ENCODE measurements at places on chromosomes 12 and 14. TPM values are rescaled to one million over a fixed set of nuclear protein-coding genes. Genes with fewer than 3 reads are reported as not detected.

GRCh38 chr12:121776190-121777098 lies 17.0 kb downstream of the RHOF start:
- no peaks in the 10 kb centered on the region for H3K36me3 ChIP-seq
- H3K27ac ChIP-seq: no peak overlapping the region
- H3K4me3 ChIP-seq: no peak overlapping the region
- H3K4me1 ChIP-seq: peaks cover 46% of the 10 kb centered on the region
- no peaks in the 10 kb centered on the region for H3K27me3 ChIP-seq
- peak; percentile 78 for DNase-seq

DNA sequence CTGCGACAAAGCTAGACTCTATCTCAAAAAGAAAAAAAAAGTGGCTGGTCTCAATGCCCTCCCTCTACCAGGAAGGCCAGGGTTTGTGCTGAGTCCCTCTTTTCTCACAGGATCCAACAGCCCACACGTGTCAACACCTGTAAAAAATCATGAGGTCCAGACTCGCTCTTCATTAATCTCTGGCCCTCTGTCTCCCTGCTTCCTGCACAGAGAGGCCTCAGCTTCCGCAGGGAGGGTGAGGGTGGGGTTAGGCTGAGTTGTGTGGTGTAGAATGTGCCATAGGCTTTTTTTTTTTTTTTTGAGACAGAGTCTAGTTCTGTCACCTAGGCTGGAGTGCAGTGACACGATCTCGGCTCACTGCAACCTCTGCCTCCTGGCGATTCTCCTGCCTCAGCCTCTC lies 6.1 kb downstream of the CFAP73 start:
- DNase-seq: no peak
- no peak overlapping the region for H3K4me3 ChIP-seq
- H3K36me3 ChIP-seq: peaks cover 32% of the 10 kb centered on the region

Gene CYP27B1
- total RNA-seq: not detected

DNA sequence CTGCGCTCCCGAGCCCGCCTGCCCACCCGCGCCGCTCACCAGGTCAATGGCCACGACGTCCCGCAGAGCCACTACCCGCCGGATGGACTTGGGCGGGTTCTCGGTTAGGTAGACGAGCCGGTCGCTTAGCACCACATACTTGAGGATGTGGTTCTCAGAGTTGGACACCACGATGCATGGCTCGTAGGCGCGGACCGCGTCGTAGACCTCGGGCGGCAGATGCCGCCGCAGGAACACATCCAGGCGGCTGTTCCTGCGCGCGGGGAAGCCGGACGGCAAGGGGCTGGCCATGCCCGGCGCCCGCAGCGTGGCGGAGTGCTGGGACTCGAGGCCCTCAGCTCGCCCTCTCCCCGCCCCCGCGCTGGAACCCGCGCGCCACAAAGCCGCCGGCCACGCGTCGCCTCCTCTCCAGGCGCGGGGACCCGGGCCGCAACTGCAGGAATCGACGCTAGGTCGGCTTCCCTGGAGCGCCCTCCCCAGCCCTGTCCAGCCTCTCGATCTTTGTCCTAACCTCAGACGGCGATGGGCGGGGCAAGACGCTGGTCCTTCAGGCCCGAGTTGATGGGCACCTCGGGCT lies at the start of gene C12orf56:
Gene C12orf56 (minus strand): TSS at position 484 of the 577 bp plus-strand sequence. CDS start 193 bp downstream, at position 291.
- no peak within 1 kb of the TSS for H3K27ac ChIP-seq
- H3K4me1 ChIP-seq: peaks cover 13% of the 10 kb centered on the region
- H3K27me3 ChIP-seq: peaks cover 25% of the 10 kb centered on the region
- DNase-seq: no peak
- peak within 1 kb of the TSS; percentile 56 for H3K4me3 ChIP-seq

Gene TMEM132D
- not detected for total RNA-seq

Gene SMOC1
- total RNA-seq: 0.56 TPM

DNA sequence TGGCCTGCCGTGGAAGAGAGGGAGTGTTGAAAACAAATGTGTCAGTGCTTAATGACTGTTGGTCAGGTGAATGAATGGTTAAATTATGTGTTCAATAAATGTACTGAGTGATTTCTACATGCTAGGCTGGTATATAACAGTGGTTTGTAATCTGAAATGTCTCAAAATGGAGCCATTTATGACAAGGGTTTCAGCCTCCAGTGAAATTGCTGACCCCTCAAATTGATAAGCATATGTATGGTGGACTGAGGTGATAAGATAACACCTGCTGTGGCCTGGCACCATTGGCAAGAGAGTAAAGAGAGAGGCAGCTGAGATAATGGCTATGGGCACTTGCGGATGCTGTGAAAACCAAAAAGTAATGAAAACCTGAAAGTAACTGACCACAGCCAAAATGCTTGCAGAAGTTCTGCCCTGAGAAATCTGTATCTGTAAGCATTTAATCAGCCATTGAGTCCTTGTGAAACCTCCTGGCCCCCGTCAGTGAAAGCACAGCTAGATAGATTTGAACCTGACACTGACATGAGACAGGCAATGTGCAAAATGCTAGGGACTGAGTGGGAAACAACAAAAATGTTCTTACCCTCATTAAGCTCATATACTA lies 1.4 kb upstream of the BCAT1 start:
- H3K4me1 ChIP-seq: no peaks in the 10 kb centered on the region
- DNase-seq: no peak
- H3K36me3 ChIP-seq: no peaks in the 10 kb centered on the region
- no peak overlapping the region for H3K27ac ChIP-seq

Gene HSPA2
- total RNA-seq: 69.5 TPM

DNA sequence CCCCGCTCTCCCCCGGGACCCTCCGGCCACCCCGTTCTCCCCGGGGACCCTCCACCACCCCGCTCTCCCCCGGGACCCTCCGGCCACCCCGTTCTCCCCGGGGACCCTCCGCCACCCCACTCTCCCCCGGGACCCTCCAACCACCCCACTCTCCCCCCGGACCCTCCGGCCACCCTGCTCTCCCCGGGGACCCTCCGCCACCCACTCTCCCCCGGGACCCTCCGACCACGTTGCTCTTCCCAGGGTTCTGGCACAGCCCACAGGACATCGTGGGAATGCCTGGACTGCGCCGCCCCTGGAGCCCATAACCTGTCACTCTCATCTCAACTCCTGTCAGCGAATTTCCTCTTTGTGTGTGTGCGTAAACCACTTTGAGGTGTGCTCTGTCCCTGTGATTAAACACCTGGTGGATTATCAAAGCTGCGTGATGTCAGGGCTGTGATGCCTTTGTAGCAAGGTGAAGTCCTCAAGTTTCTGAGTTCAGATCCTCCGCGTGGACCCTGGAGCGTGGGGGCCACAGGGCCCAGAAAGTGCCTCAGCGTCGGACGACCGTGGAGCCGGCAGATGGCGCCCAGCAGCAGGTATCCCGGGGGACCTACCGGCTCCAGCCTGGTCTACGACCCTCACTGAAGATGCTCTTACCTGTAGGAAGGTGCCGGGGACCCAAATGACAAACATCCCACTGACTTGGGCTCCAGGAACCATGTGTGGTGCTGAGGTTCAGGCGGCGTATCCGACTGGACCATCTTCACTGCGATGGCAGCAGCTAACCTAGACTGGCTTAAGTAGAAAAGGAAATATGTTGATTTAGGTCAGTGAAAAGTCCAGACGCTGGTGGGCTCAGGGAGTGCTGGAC lies 63.2 kb upstream of the GALNT9 start:
- H3K27me3 ChIP-seq: peaks cover 72% of the 10 kb centered on the region
- no peaks in the 10 kb centered on the region for H3K36me3 ChIP-seq
- H3K4me3 ChIP-seq: no peak overlapping the region
- no peaks in the 10 kb centered on the region for H3K4me1 ChIP-seq
- H3K27ac ChIP-seq: no peak overlapping the region

DNA sequence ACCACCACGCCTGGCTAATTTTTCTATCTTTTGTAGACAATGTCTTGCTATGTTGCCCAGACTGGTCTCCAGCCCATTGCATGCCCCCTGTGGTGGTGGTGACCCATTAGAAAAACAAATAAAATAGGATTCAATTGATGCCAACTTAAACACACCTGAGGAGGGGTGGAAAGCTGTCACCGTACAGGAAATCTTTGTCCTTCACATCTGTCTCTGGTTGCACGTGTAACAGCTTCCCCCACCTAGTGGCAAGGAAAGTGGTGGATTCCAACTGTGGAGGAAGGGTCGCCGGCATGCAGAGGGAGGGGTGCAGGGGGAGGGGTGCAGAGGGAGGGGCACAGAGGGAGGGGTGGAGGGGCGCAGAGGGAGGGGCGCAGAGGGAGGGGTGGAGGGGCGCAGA lies 26.1 kb upstream of the GPR68 start:
- H3K4me1 ChIP-seq: peaks cover 9% of the 10 kb centered on the region
- H3K27me3 ChIP-seq: no peaks in the 10 kb centered on the region
- no peak overlapping the region for H3K27ac ChIP-seq
- DNase-seq: no peak
- H3K4me3 ChIP-seq: no peak overlapping the region

- H3K4me3 ChIP-seq: no peak overlapping the region
- H3K36me3 ChIP-seq: peaks cover 62% of the 10 kb centered on the region
- H3K4me1 ChIP-seq: peaks cover 16% of the 10 kb centered on the region
- no peak for DNase-seq
Measured at GRCh38 chr12:56216461-56216860, 5.3 kb downstream of the RNF41 start.

Data from heart right ventricle (tissue), 16 donors.